ENCODE measurements at places on chromosomes 2 and 18. TPM values are rescaled to one million over a fixed set of nuclear protein-coding genes. Genes with fewer than 3 reads are reported as not detected.

- no peak overlapping the region for H3K27ac ChIP-seq
- no peak for DNase-seq
- H3K4me3 ChIP-seq = no peak overlapping the region
- H3K4me1 ChIP-seq = no peaks in the 10 kb centered on the region
- peaks cover 7% of the 10 kb centered on the region for H3K36me3 ChIP-seq
Measured at GRCh38 chr2:53848062-53848461, 11.7 kb downstream of the GPR75 start.

PUM2 gene
- 107 TPM for total RNA-seq

GRCh38 chr2:7815726-7816125 lies 866.1 kb upstream of the ID2 start:
- no peaks in the 10 kb centered on the region for H3K4me1 ChIP-seq
- no peak for DNase-seq
- no peak overlapping the region for H3K27ac ChIP-seq
- peaks cover 5% of the 10 kb centered on the region for H3K27me3 ChIP-seq
- no peaks in the 10 kb centered on the region for H3K36me3 ChIP-seq
- H3K4me3 ChIP-seq = no peak overlapping the region

PSTPIP2 gene
- total RNA-seq = 21.6 TPM

GRCh38 chr2:232521959-232522622 lies 1.9 kb downstream of the PRSS56 start:
- H3K4me1 ChIP-seq = peaks cover 1% of the 10 kb centered on the region
- no peaks in the 10 kb centered on the region for H3K36me3 ChIP-seq
- H3K27me3 ChIP-seq = peaks cover 49% of the 10 kb centered on the region
- H3K27ac ChIP-seq = no peak overlapping the region

All from activated naive CD8-positive, alpha-beta T cell treated with anti-CD3 and anti-CD28 coated beads for 36 hours (primary cell).